Activated CD4-positive, alpha-beta T cell treated with anti-CD3 and anti-CD28 coated beads, Interleukin-2, amount 50 U/mL, for 48 hours (primary cell): ENCODE measurements at places on chromosomes 12 and 14.

- DNase-seq, result no peak
Measured at GRCh38 chr12:22248571-22249115, 85.9 kb downstream of the ST8SIA1 start.

DNA sequence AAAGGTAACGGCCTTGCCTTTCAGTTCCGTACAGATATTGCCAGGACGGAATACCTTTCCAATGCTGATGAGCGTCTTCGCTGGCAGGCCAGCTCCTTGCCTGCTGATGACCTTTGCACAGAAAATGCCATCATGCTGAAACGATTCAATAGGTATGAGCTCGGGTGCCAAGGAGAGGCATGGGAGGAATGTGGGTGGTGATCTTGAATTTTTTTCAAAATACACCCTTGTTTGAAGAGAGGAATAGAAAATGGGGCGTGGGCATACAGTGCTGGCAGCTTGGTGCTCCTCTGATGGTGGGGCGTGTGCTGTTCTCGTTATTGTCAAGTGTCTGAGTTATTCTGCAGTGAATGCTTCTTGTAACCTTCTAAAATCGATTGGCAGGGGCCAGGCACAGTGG lies 52.5 kb downstream of the HSP90AA1 start:
- DNase-seq, result no peak

DNA sequence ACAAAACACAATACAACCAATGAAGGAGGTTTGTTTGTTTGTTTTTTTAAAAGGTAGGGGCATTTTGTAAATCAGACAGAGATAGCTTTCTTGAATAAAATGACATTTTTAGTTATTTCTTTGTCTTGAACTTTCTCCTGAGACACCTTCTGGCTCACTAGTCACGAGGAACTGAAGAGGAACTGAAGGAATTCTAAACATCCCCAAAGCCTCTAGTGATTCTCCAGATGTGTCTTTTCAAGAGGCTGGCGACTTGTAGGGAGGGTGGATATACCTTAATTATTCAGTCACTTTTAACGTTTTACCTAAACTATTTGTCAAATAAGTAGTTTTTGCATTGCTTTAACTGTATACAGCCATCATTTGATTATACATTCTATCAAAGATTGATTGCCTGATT lies 211.2 kb upstream of the LRIG3 start:
- no peak for DNase-seq

DNA sequence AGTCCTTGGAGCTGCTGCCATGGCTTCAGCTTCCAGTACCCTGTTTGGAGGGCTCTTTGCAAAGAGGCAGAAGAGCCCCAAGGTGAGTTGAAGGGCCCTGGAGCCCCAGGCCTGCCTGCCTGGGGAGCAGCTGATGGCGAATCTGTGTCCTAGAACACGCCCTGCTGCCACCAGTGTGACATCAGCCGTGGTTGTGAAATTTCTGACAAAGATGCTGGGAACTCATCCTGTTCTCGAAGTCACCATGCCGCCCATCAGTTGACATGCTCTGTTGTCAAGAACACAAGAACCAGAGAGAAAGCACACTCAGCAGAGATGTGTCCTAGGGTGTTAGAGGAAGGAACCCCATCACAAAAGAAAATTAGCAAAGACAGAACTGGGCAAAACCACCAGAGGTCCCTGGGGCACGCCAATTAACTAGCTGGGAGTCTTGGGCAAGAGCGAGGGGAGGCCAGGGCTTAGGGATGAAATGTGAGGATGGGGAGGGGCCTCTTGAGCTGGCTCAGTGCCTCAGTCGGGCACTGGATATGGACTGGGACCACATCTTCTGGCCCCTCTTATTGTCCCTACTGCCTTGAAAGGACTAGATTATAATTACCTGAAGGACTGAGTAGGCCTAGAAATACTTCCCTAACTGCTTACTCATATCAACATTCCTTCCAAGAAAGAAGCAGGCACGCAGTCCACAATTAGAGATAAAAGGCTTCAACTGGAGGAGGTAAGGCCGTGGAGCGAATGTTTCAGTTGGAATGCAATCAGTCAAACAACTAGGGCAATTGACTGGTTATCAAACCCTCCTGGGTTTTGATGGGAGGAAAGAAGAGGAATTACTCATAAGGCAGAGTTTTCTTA lies 163.1 kb downstream of the CACNA1C start:
- no peak for DNase-seq

- DNase-seq, result no peak
Measured at GRCh38 chr14:98350213-98350612, 921.8 kb downstream of the BCL11B start.
